ENCODE measurements at places on chromosomes 2 and 18.
A peak's percentile ranks its signal among the peaks of the same experiment; 100 is the strongest.

- H3K4me3 ChIP-seq = no peak overlapping the region
- H3K27ac ChIP-seq = no peak overlapping the region
- H3K4me1 ChIP-seq = peaks cover 56% of the 10 kb centered on the region
- H3K27me3 ChIP-seq = peaks cover 6% of the 10 kb centered on the region
- DNase-seq = no peak
Observed at GRCh38 chr18:45171679-45172191, 443.5 kb upstream of the SLC14A2 start.

GRCh38 chr2:205660521-205661124, 21.7 kb upstream of the NRP2 start:
- peak; percentile 89 for DNase-seq
- H3K36me3 ChIP-seq = no peaks in the 10 kb centered on the region
- H3K27ac ChIP-seq = peak overlapping the region; percentile 80

- H3K4me1 ChIP-seq = no peaks in the 10 kb centered on the region
- no peak overlapping the region for H3K4me3 ChIP-seq
- no peak overlapping the region for H3K27ac ChIP-seq
- H3K27me3 ChIP-seq = peaks cover 20% of the 10 kb centered on the region
Observed at GRCh38 chr2:72932045-72932740, 14.9 kb downstream of the EMX1 start.

DNA sequence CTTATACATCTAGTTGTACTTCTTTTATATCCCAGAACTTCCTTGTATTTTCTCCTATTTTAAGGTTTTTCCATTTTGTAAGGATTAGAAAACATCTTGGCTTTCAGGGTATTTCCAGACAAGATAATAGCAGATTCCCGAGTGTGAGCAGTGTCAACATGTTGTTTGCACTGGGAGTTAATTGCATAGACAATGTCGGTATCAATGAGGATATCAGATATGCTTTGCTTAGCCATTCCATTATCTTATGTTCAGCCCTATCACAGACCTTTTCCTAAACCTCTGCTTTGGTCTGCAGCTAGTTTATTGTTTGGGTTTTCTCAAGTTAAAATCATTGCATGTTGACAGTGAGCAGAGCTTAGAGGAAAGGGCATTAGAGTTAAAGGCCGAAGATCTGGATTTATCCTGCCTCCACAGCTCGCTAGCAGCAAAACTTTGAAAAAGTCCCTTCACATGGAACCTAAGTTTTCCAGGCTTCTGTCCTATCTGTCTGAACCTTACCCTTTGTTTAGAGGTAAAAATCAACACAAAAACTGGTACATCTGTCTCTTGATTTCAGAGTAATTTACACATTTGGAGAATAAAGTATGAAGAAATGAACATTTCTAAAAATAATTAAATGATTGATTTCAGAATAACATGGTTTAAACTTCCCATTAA, 355.4 kb downstream of the KIAA1328 start:
- DNase-seq = no peak
- no peak overlapping the region for H3K27ac ChIP-seq
- no peaks in the 10 kb centered on the region for H3K4me1 ChIP-seq
- H3K27me3 ChIP-seq = peaks cover 1% of the 10 kb centered on the region

GRCh38 chr18:22689712-22690111, 243.4 kb upstream of the RBBP8 start:
- no peak for DNase-seq
- H3K4me1 ChIP-seq = peaks cover 1% of the 10 kb centered on the region
- no peak overlapping the region for H3K27ac ChIP-seq
- H3K4me3 ChIP-seq = no peak overlapping the region

DNA sequence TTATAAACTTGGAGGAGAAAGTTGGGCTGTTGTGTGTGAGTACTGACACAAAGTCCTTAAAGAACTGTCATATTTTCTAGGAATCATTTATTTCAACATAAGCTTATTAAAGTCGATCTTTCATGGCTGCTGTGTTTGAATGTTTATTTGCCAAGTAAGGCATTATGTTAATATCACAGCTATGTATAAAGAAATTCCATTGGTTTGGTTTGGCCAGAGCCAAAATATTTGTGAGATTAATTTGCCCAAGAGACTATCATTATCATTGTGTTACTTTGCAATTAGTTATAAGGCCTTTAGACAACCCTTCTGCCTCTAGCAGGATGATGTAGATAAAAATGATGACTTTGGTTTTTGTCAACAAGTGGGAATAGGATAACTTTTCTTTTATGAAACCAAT, 240.6 kb upstream of the NT5C1B start:
- peaks cover 8% of the 10 kb centered on the region for H3K36me3 ChIP-seq
- H3K27me3 ChIP-seq = no peaks in the 10 kb centered on the region
- DNase-seq = no peak
- peaks cover 60% of the 10 kb centered on the region for H3K4me1 ChIP-seq
- H3K4me3 ChIP-seq = peak overlapping the region; percentile 66

GRCh38 chr18:61666876-61667590, 225.8 kb downstream of the RNF152 start:
- peaks cover 1% of the 10 kb centered on the region for H3K27me3 ChIP-seq
- peaks cover 33% of the 10 kb centered on the region for H3K4me1 ChIP-seq
- H3K27ac ChIP-seq = no peak overlapping the region
- H3K36me3 ChIP-seq = peaks cover 7% of the 10 kb centered on the region

DNA sequence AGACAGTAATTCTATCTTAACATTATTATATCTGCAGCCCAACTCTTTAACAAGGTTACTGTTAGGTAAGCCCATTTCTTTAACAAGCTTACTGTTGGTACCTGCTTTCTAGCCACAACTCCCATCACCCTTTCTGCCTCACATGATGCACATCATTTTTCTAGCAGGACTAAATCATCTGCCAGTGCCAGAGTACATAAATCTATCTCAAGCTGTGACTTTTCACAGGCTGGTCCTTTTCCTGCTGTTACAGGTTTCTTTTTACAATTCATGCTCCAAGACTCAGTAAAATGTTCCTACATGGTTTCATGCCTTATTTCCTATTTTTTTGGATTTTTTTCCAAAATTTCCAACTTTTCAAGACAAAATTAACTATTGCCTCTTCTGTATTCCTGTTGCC, 30.4 kb upstream of the ZC3H15 start:
- H3K27ac ChIP-seq = no peak overlapping the region
- H3K4me3 ChIP-seq = no peak overlapping the region
- H3K36me3 ChIP-seq = no peaks in the 10 kb centered on the region
- H3K27me3 ChIP-seq = no peaks in the 10 kb centered on the region
- peaks cover 13% of the 10 kb centered on the region for H3K4me1 ChIP-seq

DNA sequence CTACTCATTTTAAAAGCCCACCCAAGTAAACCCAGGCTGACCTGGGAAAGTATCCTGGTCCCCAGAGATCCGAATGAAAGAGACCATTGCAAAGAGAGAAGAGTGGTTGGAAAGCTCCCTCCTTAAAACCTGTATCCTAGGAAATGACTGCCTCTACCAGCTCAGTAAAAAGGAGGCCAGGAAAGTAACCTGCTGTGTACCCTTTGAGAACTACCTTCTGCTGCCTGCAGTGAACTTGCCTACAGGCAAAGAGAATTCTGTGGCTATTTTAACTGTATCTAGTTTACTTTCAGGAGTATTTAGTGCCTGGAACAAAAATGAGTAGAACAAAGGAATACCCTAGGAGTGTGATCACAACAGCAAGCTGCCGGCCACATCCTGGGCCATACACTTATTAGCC, 641.7 kb upstream of the NRXN1 start:
- no peak overlapping the region for H3K4me3 ChIP-seq
- H3K4me1 ChIP-seq = peaks cover 8% of the 10 kb centered on the region
- DNase-seq = no peak
- H3K27ac ChIP-seq = no peak overlapping the region
- H3K36me3 ChIP-seq = no peaks in the 10 kb centered on the region

GRCh38 chr2:80002568-80003157, 301.9 kb downstream of the LRRTM1 start:
- H3K27ac ChIP-seq = peak overlapping the region; percentile 73
- H3K4me1 ChIP-seq = peaks cover 48% of the 10 kb centered on the region
- DNase-seq = no peak
- H3K27me3 ChIP-seq = no peaks in the 10 kb centered on the region
- H3K4me3 ChIP-seq = peak overlapping the region; percentile 2

- H3K27ac ChIP-seq = no peak overlapping the region
- H3K4me1 ChIP-seq = peaks cover 30% of the 10 kb centered on the region
- no peak for DNase-seq
- H3K27me3 ChIP-seq = peaks cover 3% of the 10 kb centered on the region
- H3K4me3 ChIP-seq = no peak overlapping the region
Observed at GRCh38 chr2:11368059-11368572, 23.7 kb upstream of the ROCK2 start.

GRCh38 chr2:236607471-236608187, 38.0 kb downstream of the ACKR3 start:
- H3K27ac ChIP-seq = no peak overlapping the region
- peaks cover 12% of the 10 kb centered on the region for H3K4me1 ChIP-seq
- peaks cover 4% of the 10 kb centered on the region for H3K27me3 ChIP-seq

- H3K27me3 ChIP-seq = no peaks in the 10 kb centered on the region
- peaks cover 12% of the 10 kb centered on the region for H3K4me1 ChIP-seq
- no peaks in the 10 kb centered on the region for H3K36me3 ChIP-seq
- DNase-seq = no peak
- no peak overlapping the region for H3K27ac ChIP-seq
Observed at GRCh38 chr2:29202819-29203495, 87.7 kb downstream of the CLIP4 start.

DNA sequence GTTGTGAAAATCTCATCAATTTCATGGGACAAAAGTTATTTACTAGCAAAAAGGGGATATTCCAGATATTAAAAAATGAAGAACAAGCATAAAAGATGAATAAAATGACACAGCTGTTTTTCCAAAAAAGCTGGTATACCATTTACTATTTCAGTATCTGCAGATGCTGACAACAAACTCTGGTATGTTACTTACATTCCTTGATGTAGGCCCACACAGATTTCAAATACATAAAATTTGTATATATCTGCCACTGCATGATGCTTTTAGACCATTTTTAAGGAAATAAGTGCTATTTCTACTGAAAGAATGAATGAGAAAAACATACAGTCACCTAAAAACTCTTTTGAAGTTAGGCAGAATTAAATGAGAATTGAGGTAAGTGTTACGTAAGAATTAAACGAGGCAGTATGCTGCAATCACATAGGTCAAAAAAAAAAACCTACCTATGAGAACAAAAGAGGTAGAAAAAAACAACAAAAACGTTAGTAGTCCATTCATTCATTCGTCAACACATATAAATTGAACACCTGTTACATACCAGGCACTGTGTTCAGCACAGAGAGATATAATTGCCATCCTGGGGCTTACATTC, 32.5 kb downstream of the ARL5A start:
- H3K36me3 ChIP-seq = peaks cover 12% of the 10 kb centered on the region
- H3K27ac ChIP-seq = peak overlapping the region; percentile 36
- DNase-seq = no peak
- H3K4me1 ChIP-seq = peaks cover 22% of the 10 kb centered on the region
- H3K27me3 ChIP-seq = no peaks in the 10 kb centered on the region

DNA sequence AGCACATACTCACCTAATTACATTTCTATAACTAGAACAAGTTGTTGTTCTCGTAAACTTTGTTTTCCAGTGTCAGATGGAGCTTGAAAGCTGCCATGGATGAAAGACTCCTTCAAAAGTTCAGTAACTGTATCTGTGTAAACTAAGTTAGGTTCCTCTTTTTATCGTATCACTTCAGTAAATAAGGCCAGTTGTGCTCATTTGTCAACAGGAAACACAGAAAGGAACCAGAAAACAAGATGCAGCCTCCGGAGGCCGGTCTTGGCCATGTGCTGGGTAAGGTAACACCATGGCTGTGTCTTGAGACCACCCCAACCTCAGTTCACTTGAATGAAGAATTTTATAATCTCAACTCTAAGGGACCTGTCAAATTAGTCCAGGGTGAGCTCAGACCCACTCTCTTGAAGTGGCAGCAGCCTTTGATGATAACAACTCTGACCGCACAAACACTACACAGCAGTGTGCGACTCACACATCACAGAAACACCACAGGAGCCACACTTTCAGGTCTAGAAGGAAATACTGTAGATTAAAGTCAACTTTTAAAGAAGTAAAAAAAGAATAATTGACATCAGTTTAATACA, 213.8 kb downstream of the AFF3 start:
- no peak overlapping the region for H3K27ac ChIP-seq
- no peak overlapping the region for H3K4me3 ChIP-seq
- peaks cover 8% of the 10 kb centered on the region for H3K27me3 ChIP-seq
- DNase-seq = no peak

- no peak for DNase-seq
- peaks cover 20% of the 10 kb centered on the region for H3K4me1 ChIP-seq
- H3K36me3 ChIP-seq = peaks cover 14% of the 10 kb centered on the region
- H3K4me3 ChIP-seq = no peak overlapping the region
Observed at GRCh38 chr2:43023791-43024514, 202.5 kb downstream of the ZFP36L2 start.

- DNase-seq = peak; percentile 20
- no peak overlapping the region for H3K27ac ChIP-seq
- H3K36me3 ChIP-seq = no peaks in the 10 kb centered on the region
- H3K4me3 ChIP-seq = no peak overlapping the region
- no peaks in the 10 kb centered on the region for H3K4me1 ChIP-seq
Observed at GRCh38 chr18:49768051-49768391, 45.3 kb downstream of the ACAA2 start.

DNA sequence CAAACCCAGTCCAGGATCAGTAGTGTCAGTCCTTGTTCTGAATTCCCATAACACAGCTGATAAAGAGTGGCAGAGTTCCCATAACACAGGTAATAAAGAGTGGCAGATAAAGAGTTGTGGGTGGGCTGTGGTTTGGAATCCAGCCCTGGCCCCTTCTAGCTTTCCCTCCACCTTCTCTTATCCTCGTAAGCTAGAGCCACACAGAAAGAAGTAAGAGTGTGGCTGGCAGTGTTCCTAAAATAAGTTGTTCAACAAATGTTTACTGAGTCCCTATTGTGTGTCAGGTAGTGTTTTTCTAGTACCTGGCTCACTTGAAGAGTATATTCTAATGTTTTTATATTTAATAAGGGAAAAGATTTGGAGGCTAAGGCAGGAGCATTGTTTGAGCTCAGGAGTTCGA, 65.0 kb upstream of the BCL2L11 start:
- no peak for DNase-seq
- H3K4me1 ChIP-seq = no peaks in the 10 kb centered on the region
- peaks cover 38% of the 10 kb centered on the region for H3K27me3 ChIP-seq
- H3K4me3 ChIP-seq = no peak overlapping the region
- H3K27ac ChIP-seq = no peak overlapping the region
- no peaks in the 10 kb centered on the region for H3K36me3 ChIP-seq

GRCh38 chr2:241223211-241224017, 34.9 kb downstream of the ANO7 start:
- peaks cover 60% of the 10 kb centered on the region for H3K4me1 ChIP-seq
- peaks cover 41% of the 10 kb centered on the region for H3K27me3 ChIP-seq
- H3K36me3 ChIP-seq = peaks cover 13% of the 10 kb centered on the region
- DNase-seq = peak; percentile 30
- peak overlapping the region; percentile 73 for H3K27ac ChIP-seq

GRCh38 chr2:150971910-150972309, 289.8 kb downstream of the RBM43 start:
- no peaks in the 10 kb centered on the region for H3K4me1 ChIP-seq
- no peak overlapping the region for H3K4me3 ChIP-seq
- DNase-seq = no peak
- H3K27me3 ChIP-seq = no peaks in the 10 kb centered on the region

GRCh38 chr2:199465390-199465789, 7.7 kb upstream of the SATB2 start:
- H3K27me3 ChIP-seq = peaks cover 62% of the 10 kb centered on the region
- no peak for DNase-seq
- peaks cover 5% of the 10 kb centered on the region for H3K36me3 ChIP-seq
- peak overlapping the region; percentile 38 for H3K4me3 ChIP-seq

GRCh38 chr2:48235076-48235475, 294.9 kb upstream of the STON1 start:
- no peak for DNase-seq
- no peak overlapping the region for H3K27ac ChIP-seq
- H3K4me1 ChIP-seq = no peaks in the 10 kb centered on the region
- H3K27me3 ChIP-seq = peaks cover 2% of the 10 kb centered on the region
- H3K4me3 ChIP-seq = no peak overlapping the region
- H3K36me3 ChIP-seq = no peaks in the 10 kb centered on the region

All from HFFc6 (cell line).